ENCODE measurements at places on chromosomes 2 and 18.

DNA sequence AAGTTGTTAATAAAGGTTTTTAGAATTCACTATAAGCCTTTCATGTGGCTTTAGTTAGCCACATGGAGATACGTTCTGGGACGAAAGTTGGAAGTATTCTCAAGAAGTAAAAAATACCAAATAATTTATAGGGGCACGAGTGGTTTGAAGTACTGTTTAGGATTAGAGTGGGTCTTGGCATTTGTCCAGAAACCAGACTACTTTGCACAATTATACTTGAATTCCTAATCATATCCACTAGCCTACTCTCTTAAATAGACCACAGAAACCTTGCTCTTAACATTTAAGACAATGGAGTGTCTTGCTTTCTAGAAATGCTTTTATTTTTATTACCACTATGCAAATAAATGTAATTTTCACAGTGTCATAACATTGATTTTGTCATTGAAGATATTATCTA lies 44.6 kb downstream of the UBE2E3 start:
- DNase-seq: no peak

GRCh38 chr2:146817613-146818012 lies 1027.2 kb upstream of the ACVR2A start:
- DNase-seq: no peak

DNA sequence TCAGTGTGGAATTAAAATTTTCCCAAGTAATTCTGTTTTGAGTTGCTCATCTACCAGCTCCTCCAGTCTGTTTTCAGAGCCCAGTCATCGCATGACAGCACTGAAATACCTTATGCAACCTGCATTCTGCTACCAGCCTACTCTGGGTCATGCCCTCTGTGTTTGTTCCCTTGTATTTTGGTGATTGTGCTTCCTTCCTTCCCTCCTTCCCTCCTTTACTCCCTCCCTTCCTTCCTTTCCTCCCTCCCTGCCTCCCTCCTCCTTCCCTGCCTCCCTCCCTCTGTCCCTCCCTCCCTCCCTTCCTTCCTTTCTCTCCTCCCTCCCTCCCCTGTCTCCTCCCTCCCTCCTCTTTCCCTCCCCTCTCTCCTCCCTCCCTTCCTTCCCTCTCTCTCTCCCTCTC lies 289.6 kb downstream of the CDH2 start:
- DNase-seq: no peak

DNA sequence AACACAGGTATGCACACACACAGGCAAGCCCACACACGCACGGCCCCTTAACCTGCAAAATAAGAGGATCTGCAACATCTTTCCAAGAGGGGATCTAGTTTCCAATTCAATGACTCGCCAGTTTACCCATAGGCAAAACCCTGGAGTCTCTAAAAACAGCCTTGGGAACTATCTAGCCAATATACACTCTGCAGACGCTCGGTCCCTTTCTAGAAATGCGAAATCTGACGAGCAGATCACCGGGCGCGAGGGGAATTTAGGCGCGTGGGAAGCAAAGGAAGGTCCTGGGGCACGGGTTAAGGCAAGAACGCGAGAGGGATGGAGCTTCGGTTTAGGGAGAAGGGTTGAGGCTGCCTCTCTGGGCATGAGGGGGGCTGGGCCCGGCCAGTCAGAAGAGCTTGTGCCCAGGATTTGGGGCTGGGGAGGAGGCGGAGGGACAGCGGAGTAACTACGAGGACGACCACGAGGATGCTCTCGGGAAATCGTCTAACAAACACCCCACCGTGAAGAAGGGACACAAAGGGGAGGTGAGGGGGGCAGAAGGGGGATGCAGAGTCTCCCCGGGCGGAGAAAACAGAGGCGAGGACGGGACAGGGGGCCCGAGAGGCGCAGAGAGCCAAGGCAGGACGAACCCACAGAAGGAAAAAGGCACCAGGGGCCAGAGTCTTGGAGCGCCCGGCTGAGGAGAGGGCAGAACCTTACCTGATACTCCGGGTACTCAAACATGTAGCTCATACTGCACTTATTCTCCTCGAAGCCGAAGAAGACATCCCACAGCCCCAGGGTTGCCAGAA lies 542 bp downstream of the PGAP1 start:
- DNase-seq: no peak

DNA sequence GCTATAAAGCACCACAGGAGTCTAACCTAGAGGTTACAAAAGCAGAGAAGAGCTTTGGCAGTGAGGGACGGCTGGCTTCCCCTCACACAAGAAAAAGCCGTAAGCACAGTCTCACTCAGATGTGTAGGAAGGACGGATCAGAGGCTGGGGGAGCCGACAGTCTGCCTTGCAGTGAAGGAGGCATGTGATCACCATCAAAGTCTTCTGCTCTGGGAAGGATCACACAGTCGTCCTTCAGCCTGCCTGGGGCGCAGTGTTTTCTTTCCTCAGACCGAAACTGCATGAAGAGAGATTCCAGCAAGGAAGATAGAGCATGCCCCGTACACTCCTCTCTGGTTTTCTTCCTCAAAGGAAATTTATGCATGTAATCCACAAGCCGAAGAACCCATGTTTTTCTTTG lies 24.1 kb downstream of the GATA6 start:
- DNase-seq: no peak

DNA sequence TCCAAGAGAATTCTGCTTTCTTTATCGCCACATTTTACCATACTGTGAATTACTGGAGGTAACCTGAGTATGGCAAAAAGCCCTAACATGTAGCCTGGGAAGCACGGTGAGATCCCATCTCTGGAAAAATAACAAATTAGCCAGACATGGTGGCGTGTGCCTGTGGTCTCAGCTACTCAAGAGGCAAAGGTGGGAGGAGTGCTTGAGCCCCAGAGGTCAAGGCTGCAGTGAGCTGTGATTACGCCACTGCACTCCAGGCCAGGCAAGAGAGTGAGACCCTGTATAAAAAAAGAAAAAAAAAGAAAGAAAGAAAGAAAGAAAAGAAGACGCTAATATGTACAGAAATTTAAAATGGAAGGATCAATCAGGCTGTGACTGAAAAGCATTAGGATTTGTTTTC lies 57.7 kb upstream of the SESTD1 start:
- DNase-seq: no peak

DNA sequence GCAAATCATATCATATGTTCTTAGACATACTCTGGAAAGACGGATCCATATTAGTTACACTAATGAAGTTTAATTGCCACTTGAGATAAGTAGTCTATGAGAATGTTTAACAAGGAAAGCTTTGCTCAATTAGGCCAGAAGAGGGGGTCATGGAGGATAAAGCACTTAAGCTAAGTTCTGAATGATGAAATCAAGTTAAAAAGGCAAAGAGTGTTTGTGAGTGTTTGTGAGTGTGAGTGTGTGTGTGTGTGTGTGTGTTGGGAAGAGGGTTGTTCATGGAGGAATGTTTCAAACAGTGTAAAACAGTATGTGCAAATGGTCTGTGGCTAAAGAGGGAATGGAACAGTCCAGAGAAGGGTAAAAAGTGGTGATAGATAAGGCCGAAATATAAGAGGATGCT lies 360.9 kb downstream of the ERBB4 start:
- DNase-seq: no peak

- DNase-seq: no peak
Observed at GRCh38 chr2:106160786-106161261, 33.3 kb downstream of the UXS1 start.

GRCh38 chr2:122105171-122105876 lies 349.9 kb downstream of the TSN start:
- DNase-seq: no peak

- DNase-seq: no peak
Observed at GRCh38 chr2:46281939-46282338, 15.3 kb upstream of the EPAS1 start.

GRCh38 chr18:34495506-34495905 lies 214.6 kb upstream of the DTNA start:
- no peak for DNase-seq

DNA sequence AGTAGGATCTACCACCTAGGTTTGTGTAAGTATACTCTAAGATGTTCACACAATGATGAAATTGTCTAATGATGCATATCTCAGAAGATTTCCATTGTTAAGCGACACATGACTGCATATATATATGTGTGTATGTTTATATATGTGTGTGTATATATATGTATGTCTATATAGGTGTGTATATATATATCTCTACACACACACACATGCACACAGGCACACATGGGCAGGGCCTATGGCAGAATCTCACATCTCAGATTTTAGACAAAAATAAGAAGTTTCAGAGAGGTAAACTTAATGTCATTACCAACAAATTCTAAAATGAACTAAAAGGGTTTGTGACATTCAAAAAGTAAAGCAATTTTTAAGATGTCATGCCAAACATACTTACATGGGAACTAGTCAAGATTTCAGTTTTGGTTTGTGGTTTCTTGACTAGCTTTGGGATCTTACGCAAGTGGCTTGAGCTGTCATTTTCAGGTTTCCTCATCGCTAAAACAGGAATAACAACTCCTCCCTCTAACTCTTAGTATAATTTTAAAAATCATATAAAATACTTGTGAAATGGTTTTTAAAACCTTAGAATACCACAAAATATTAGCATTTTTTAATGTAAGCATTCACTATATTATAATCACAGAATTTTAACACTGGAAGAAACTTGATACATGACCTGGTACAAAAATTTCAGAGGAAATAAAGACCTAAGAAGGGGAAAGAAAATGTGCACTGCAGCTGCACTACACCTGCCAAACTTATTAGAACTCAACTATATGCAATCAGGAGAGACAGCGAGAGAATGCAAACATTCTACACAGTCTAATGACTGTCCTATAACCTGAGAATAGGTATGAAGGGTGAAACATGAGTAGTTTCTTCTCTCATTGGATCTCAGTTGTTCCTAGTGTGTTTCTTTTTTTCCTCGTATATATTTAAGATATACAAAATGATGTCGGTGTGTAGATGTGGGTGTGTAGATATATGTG lies 75.7 kb downstream of the TTC21B start:
- DNase-seq: no peak

DNA sequence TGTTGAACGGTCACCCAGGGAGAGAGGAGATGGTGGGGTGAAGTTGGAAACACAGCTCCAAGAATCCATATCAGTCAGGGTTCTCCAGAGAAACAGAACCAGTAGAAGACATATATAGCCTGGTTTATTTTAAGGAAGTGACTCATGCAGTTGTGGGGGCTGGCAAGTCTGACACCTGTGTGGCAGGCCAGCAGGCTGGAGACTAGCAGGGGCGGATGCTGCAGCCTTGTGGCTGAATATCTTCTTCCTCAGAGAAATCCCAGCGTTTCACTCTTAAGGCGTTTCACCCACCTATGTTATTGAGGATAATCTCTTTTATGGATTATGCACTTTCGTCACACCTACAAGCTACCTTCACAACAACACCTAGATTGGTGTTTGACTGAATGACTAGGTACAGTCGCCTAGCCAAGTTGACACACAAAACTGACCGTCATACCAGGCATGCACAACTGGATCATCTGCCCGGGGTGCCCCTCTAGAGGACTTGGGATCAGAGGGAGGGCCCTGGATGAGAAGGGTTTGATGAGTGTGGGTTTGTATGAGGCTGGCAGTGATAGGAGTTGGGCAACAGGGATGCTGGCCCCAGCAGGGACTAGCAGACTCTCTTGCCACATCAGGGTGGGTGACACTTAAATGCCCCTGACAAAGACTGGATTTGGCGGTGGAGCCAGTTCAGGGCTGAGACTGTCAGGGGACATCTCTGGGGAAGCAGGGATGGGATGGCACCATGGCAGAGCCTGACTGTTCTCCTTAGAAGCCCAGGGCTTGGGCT lies 23.4 kb downstream of the MROH2A start:
- DNase-seq: no peak
